HTR-8/SVneo (cell line): ENCODE measurements at places on chromosomes 7 and 10.

GRCh38 chr7:24574950-24575349 is 1.7 kb downstream of the PALS2 start:
- DNase-seq, result no peak

GRCh38 chr10:123415523-123415922 is 250.6 kb upstream of the GPR26 start:
- DNase-seq, result no peak

DNA sequence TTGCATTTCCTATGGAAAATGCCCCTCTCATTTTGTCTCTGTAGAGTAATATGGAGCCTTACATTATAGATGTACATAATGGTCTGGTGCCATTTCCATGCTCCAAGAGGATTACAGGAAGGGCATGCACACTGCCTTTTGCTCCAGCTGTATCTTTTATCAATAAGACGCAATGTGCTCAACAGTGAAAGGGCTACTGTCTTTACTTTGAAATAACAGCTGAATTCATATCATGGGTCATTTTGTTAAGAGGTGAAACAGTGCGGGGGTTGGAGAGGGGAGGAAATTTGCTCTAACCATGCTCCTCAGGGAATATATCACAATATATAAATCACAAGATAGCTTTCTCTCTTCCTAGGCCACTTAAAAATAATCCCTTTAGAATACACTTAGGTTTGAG is 77.7 kb downstream of the ICA1 start:
- no peak for DNase-seq

- DNase-seq, result no peak
Observed at GRCh38 chr10:104615136-104615535, 26.0 kb upstream of the SORCS3 start.

DNA sequence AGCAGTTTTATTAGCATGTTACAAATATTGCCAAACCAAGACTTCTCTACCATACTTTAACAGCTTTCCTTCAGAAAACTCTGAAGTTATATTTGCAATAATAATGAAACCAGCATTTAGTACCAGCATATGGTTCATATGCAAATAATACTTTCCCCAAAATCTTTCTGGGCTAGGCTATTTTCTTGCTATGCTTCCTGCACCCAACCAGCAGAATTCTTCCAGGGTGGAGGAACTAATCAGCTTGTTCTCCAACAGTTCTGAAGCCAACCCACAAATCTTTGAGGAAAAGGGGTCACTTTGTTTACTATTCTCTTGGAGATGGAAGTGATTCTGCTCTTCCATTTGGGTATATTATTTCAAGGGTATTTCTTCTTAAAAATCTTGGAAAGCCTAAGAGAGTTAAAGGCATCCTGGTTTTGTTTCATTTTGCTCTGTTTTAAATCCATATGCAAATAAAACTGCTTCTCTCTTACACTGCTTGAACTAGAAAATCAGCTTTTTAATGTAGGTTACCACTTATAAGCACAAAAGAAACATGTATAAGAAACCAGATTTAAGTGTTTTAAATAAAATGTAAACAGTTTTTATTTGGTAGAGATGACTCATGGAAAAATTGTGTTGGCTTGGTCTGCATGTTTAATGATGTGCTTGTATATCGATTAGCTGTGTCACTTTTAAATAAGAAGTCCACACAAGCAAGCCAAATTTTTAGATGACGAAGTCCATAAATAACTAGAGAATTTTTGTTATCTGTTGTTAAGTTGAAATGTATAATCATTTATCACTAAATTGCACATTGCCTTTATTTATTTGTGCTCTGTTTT is 103.7 kb downstream of the HECTD2 start:
- no peak for DNase-seq

GRCh38 chr7:28542410-28542809 is 130.1 kb downstream of the CREB5 start:
- DNase-seq, result no peak

DNA sequence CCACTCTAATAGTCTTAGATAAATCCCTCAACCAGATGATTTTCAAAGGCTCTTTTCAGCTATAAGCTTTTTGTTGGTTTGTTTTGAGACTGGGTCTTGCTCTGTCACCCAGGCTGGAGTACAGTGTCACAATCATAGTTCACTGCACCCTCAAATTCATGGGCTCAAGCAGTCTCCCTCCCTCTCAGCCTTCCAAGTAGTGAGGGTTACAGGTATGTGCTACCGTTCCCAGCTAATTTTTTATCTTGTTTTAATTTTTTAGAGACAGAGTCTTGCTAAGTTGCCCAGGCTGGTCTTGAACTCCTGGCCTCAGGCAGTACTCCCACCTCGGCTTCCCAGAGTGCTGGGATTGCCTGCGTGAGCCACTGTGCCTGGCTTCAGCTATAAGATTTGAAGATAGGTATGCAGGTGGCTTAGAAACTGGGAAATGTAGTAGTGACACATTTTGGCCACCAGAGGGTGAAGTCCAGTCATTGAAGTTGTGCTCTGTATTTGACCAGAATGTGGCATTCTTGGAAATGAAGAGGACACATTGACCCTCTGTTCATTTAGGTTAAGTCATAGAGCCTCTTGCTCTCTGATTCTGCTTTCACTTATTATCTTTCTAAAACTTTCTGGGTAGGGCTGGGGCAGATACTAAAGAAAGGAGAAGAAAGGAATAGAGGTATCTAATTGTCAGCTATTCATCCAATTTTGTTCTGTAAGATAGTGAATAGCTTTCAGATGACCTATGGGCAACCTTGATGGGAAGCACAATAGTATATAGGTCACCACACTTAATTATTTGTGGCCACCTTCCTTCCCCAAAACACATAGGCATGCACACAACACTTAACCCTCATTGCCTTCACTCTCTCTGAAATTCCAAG is 36.0 kb downstream of the R3HCC1L start:
- peak; percentile 48 for DNase-seq

DNA sequence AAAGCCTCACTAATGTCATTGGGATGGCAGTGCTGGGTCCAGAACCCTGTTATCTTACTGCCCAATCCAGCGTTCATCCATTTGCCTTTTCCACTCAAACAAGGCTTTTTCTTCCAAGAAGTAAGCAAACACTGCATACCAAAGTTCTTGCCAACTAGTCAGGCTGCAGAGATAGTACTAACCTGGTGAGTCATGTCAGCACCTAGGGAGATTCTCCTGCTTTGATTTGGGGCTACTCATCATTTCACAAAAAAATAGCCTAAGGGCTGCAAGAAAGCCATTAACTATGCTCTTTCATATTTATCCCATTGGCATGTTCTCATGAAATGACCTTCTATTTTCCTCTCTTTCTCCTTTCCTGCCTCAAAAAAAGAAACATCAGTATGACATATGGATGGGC is 142.6 kb downstream of the TWIST1 start:
- peak; percentile 15 for DNase-seq

- DNase-seq, result no peak
Observed at GRCh38 chr7:1134951-1135350, 25.0 kb downstream of the ZFAND2A start.

DNA sequence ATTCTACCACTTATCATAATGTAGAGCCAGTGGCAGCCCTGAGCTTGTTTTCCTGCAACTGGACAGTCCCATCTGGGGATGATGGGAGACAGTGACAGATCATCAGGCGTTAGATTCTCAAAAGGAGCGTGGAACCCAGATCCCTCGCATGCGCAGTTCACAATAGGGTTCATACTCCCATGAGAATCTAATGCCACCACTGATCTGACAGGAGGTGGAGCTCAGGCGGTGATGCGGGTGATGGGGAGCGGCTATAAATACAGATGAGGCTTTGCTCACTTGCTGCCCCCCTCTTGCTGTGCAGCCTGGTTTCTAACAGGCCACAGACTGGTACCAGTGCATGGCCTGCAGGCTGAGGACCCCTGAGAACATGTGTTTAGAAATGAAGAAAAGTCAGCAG is 260.1 kb downstream of the CAMK1D start:
- DNase-seq, result no peak

DNA sequence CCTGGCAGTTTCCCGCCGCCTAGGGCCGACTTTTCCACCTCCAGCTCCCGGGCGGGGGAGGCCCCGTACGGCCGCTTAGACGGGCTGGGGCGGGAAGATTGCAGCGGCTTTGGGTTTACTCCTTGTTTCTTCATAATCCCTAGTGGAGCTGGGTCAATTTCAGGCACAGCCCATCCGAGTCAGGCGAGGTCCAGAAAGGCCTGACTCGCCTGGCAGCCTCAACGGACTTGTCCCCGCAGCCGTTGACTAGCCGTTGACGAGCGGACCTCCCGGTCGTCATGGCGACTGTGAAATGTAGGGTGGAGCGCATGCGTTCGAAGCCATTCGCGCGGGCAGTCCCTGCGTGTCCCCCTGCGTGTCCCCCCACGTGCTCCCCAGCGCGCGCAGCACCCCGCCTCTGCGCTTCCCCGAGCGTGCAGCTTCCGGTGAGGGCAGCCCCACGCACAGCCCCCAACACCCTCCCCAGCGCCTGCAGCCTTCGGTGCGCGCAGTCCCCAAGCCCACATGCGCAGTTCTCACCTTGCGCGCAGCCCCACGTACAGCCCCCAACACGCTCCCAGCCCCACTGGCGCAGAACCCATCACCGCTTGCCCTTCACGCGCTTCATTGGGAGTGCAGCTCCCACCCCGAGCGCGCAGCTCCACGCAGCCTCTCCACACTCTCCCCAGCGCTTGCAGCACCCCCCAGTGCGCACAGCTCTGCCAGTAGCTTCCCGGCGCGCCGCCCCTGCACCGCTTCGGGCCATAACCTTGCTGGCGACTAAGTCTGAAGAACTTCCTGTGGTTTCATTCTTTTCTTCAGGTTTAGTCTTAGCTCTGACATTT is 67.8 kb downstream of the TBX20 start:
- peak; percentile 1 for DNase-seq

GRCh38 chr10:27660268-27660667 is 85.4 kb downstream of the MKX start:
- no peak for DNase-seq

DNA sequence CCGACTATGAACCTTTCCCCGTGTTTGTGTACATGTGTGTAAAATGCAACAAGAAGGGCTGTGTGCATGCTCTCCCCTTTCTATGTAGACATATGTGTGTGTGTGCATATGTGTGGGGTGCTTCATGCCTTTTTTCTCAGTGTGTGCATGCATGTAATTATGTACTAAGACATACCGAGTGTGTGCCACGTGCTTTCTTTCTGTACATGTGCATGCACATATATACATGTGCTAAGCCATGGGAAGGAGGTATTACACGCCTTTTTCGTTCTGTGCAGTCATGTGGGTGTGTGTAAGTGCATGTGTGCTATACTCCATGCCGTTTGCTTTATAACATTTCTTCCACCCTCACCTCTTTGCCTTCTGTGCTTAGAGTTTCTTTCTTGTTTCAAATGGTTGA is 544.3 kb downstream of the TNS3 start:
- DNase-seq, result no peak

DNA sequence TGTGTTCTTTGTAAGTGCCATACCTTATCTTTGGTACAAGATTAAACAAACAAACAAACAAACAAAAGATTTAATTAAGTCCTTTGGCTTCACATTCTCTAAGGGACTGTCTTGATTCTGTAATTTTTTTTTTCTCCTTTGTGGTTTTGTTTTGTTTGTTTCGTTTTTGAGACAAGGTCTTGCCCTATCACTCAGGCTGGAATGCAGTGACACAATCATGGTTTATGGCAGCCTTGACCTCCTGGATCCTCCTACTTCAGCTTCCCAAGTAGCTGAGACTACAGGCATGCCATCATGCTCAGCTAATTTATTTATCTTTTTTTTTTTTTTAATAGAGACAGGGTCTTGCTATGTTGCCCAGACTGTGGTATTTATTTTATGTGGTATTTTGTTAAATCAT is 165.8 kb downstream of the LRRC4 start:
- DNase-seq, result no peak

GRCh38 chr10:124336186-124336585 is 82.5 kb downstream of the OAT start:
- DNase-seq, result no peak

DNA sequence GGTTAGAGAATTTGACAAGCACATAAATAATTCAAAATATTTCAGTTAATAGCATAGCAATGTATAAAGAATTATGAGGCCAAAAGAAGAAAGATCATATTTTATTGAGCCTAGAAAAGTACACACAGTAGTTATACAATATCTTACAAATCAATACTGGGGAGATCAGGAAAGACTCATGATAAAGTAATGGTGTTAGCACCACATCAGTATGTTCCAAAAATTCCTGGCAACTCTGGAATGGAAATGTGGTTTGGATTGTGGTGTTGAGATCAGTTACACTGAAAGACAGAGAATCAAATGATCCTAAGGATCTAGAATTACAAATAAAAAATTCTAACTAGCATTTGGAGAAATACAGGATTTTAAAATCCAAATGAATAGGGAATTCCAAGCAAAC is 420.5 kb upstream of the CNTNAP2 start:
- DNase-seq, result no peak

DNA sequence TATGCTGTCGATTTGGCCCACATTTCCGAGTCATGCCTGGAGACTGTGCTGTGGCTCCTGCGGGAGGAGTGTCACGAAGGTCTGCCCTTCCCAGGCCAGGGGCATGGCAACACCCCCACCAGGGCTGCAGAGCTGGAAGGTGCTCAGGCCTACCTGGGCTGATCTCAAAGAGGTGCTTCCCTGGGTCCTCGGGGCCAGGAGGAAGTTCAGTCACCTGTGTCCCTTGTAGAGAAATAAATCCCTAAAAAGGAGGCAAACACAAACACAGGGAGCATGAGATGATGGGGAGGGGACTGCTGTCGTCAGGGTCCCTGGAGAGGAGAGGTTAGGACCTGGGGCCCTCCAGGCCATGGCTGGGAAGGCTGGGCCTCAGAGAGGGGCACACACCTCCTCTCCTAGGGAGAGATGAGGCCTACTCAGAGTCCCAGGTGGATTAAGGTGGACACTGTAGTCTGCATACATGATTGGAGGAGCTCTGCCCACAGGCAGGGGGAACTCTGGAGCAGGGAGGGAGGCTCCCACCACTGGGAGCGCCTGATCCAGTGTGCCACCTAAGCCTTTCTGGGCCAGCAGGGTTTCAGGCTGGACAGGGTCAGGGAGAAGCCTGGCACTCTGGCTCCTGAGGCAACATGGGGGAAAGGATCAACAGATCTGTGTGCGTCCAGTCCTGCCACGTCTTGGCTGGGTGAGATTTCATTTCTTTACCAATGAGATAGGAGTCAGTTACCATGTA is 49.4 kb downstream of the ARHGAP22 start:
- DNase-seq, result no peak

DNA sequence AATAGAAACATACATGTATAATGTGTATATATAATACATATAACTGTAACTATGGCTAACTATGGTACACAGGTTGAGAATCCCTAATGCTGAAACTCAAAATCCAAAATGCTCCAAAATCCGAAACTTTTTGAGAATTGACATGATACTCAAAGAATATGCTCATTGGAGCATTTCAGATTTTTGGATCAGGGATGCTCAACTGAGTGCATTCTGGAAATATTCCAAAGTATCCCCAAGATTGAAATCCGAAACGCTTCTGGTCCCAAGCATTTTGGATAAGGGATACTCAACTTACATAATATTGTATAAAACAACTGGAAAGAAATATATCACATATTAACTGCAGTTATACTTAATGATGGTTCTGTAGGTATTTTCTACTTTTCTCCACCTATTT is 94.2 kb upstream of the ASAH2 start:
- no peak for DNase-seq
